Keratinocyte (primary cell): ENCODE measurements at places on chromosomes 11 and 22. TPM values are rescaled to one million over a fixed set of nuclear protein-coding genes. Genes with fewer than 3 reads are reported as not detected.

Gene YPEL1
- polyA plus RNA-seq, result 0.03 to 0.05 TPM in 2 of 3 replicates, not detected in the other

Gene JHY
- 3.6 to 4.0 TPM (median 3.9 TPM) in 3 replicates for polyA plus RNA-seq

Gene MUC2
- not detected in 3 replicates for polyA plus RNA-seq

DNA sequence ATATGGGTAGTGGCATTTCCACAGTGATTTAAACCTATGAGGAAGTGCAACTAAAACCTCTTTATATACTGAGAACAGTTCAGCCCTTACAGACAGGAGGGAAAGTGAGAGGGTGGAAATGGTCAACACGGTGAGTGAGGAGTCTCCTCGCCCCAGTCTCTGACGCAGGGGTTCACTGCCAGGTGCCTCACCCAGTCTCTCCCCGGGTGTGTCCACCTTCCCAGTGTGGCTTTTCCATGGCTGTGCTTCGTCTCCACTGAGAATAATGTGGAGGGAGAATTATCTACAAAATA, 116.6 kb upstream of the TOP3B start:
- DNase-seq, result no peak

- DNase-seq, result no peak
Measured at GRCh38 chr22:46750863-46751443, 11.5 kb upstream of the TBC1D22A start.

DNA sequence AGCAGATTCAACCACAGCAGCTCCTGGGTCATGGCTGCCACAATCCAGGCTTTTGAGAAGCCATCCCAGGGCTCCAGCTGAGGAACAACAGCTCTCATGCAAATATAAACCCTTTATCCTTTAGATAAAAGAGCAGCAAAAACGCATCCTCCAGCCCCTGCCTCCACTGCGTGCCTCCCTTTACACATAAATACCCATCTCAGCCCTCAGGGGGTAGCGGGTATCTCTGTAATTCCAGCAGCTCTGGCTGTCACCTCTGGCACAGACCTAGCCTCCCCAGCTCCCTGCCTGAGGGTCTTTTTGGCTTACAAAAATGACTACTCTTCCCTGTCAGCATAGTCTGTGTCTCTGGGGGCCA, 21.6 kb downstream of the LMO1 start:
- no peak for DNase-seq

Gene ENTHD1
- polyA plus RNA-seq, result not detected in 3 replicates

Gene OR51I1
- polyA plus RNA-seq, result not detected in 3 replicates

DNA sequence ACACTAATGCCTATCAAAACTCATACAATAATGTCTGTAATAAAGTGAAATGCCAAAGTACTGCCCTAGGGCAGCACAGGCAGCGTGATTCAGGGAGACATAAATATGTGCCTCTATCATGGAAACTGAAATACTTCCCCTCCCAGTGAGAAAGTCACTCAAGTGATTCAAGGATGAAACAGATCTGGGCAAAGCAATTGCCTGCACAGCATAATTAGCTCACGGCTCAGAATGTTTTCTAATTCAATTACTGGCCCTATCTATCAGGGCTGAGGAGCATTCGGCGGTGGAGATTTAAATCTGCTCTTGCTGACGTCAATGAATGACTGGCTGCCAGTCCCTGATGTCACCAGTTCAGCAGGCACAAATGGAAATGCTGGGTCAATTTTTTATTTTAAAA, 27.7 kb upstream of the PPP2R1B start:
- peak; percentile 32 for DNase-seq

Gene NEFH
- polyA plus RNA-seq, result 0.06 to 0.08 TPM (median 0.07 TPM) in 3 replicates

GRCh38 chr22:25202290-25202921, 2.7 kb downstream of the CRYBB3 start:
- peak; percentile 7 for DNase-seq

Gene GRAP2
- 0.04 TPM in 1 of 3 replicates, not detected in the others for polyA plus RNA-seq

Gene OR5B21
- polyA plus RNA-seq, result 0.06 to 0.21 TPM (median 0.09 TPM) in 3 replicates

- no peak for DNase-seq
Measured at GRCh38 chr11:100575860-100576717, 111.0 kb upstream of the ARHGAP42 start.

GRCh38 chr22:20834206-20834605, 24.4 kb downstream of the PI4KA start:
- DNase-seq, result no peak

Gene DNAL4
- polyA plus RNA-seq, result 11.4 to 17.4 TPM (median 14.9 TPM) in 3 replicates
